ENCODE measurements at places on chromosomes 6 and 20. TPM values are rescaled to one million over a fixed set of nuclear protein-coding genes. Genes with fewer than 3 reads are reported as not detected.

RAET1L gene
- total RNA-seq, result 1.2 TPM

MUC22 gene
- not detected for total RNA-seq

SLC22A16 gene
- total RNA-seq, result not detected

FAM209A gene
- 0.42 TPM for total RNA-seq

CCR6 gene
- not detected for total RNA-seq

SOX4 gene
- total RNA-seq, result 12.9 TPM

MAPK13 gene
- 6.8 TPM for total RNA-seq

BPIFB2 gene
- not detected for total RNA-seq

GHRH gene
- not detected for total RNA-seq

RIPOR2 gene
- 4.9 TPM for total RNA-seq

PRPH2 gene
- total RNA-seq, result not detected

C6orf58 gene
- not detected for total RNA-seq

- no peak for DNase-seq
These were observed 3.2 kb upstream of the REPS1 start for GRCh38 chr6:138991206-138991605.

GRCh38 chr6:146582857-146583256, 15.9 kb upstream of the ADGB start:
- DNase-seq, result peak; percentile 54

DNA sequence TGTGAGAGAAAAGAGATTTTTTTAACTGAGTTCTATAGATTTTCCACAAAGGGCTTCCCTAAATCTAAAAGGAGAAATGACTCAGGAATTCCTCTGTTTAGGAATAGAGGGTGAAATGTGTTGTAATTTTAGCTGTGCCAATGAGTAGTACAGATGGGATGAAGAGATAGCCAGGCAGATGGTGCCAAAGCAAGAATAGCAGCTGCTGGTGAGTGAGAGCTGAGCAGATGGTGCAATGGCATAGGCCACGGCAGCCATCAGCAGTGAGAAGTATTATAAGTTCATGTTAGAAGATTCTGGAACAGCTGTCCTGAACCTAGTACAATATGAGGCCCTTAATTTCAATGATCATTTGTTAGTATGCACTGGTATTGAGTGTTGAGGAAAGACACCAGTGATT, 40.2 kb upstream of the CRISP1 start:
- peak; percentile 53 for DNase-seq

GRCh38 chr6:5840734-5841390, 165.9 kb downstream of the NRN1 start:
- DNase-seq, result no peak

DNA sequence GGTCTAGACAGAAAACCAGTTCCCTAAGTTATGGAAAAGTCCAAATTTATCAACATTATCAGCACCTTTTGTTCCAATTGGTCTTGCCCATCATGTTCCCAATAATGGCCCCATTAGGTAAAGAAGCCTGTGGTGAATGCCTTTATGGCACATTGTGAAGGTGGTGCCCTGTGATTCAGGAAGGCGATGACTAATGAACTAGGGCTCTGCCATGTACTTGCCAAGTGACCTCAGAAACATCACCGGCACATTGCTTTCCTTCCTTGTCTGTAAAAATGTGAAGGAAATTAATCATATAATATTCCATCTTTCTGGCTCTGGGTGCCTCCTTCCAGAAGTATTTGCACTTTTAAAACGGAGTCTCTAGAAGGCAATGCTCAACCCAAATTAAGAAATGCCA, 132.3 kb downstream of the UNC5CL start:
- peak; percentile 89 for DNase-seq

DNA sequence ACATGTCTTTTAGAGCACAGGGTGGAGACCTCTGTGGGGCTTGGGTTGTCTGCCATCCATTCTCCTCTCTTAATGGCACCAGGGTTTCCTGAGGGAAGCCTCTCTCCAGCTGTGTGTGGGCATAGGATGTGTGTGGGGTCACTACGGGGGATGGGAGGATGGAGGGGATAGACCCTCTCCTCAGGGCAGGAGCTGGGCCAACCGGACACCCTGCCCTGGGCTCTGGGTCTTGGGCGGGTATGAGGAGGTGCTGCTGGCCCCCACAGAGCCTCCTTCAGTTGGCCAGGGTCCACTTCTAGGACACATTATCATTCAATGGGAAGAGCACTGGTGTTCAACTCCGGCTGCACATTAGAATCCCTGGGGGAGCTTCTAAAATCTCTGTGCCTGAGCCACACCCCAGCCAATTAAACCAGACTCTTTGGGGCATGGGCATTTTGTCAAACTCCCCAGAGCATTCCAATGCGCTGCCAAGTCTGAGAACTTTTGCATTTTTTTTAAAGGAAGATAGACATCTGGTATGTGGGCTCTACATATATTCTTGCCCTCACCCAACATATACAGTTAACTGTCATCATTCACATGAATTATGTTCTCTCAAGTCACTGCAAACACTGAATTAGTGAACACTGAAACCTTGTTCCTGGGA, 38.5 kb downstream of the TRAM2 start:
- peak; percentile 44 for DNase-seq

DNA sequence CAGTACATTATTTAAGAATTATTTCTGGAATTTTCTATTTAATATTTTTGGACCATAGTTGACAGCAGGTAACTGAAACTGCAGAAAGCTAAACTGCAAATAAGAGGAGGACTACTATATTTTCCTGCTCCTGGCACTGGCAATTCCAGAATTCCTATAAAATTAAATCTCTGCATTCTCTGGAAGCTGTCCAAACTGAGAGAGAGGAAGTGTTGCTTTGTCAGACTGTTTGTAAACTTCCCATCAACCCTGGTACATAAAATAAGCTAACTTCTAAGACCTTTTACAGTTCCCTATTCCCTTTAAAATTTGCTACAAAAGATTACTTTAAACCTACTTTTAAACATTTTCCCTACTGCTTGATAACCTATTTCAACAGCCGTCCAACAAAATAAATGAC, 196.1 kb upstream of the RUNX2 start:
- DNase-seq, result no peak

DNA sequence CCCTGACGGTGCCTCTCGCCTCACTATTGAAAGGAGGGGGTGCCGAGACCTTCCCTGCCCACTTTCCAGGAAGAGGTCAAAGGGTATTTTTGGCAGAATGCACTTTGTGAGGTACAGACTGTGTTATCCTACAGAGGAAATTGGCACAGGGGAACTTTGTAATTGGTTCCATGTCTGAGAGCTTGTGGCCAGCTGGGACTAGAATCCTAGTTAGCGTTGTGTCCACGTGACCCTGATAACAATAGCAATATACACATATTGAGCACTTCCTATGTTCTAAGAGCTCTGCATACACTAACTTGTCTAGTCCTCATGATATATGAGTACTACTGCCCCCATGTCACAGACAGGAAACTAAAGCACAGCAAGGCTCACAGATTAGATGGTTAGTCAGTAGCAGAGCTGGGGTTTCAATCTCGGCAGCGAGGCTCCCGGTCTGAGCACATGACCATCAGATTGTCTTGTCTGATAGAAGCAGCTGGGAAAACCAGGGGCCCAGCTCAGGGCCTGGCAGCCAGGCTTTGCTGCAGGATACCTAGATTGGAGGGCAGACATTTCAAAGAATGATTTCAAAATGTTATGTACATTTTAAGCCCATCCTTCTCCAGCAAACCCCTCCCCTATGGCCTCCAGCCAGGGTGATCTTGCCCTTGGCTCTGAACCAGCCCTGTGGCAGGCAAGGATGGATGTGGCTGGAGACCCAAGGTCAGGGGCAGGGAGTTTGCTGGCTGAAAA, 1.4 kb downstream of the MAPK13 start:
- peak; percentile 67 for DNase-seq

- DNase-seq, result no peak
These were observed 3.9 kb upstream of the SLC22A3 start for GRCh38 chr6:160344271-160344670.

DNA sequence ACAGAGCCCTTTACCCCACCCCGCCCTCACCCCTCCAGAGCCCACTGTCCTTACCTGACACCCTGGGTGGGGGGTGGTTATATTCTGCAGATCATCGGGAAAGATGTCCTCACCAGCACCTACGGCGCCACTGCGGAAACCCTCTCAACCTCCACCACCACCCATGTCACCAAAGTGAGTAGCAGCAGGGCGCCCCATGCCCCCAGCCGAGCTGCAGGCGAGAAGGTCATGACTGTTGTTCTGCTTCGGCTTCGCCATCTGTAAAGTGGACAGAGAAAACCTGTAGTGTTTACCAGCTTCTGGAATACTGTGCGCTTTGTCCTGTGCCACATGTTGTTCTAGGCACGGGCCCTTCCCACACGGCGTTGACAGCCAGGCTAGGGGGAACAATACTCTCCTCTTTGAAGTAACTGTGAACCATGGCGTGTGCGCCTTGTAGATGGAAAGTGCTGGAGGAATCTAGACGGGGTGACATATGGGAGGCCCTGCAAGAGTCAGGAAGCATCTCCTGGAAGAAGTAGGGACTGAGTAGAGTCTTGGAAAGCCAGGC, 16.5 kb upstream of the AAR2 start:
- no peak for DNase-seq

DNA sequence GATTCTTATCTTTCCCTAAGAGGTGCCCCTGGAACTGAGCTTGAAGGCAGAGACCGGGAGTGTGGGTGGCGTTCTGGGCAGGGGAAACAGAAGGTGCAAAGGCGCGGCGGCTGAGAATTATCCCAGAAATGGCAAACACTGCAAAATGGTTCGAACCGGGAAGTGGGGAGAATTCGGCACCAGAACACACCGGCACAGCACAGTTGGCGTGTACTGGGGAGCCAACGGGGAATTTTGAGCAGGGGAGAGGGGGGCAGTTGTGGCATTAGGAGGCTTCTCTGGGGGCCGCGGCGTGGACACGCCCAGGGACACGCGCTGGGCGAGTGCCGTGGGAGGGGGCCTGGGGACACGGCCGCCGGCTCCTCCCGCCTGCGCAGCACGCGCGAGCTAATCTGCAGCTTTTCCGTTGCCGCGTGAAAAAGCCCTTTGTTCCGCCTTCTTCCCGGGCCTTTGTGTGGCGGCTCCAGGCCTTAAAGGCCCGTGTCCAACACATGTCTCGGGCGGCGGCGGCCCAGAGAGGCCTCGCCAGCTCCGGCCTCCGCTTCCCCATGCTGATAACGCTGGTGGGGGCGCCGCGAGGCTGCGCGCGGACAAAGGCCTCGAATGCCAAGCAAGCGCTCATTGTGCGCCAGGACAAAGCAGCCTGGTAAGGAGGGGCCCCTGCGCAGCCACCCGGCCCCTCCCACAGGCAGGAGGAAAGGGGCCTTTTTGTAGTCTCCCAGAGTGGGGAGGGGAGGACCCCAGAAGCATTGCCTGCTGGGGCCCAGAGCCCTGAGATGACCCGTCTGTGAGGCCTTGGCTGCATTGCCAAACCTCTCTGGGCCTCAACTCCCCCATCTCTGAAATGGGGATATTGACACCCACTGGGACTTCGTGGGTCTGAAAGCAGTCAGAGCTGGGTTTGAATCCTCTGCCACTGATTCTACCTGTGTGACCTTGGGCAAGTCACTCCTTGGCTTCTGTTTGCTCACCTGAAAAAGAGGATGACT, 82.8 kb downstream of the CD40 start:
- no peak for DNase-seq

DNA sequence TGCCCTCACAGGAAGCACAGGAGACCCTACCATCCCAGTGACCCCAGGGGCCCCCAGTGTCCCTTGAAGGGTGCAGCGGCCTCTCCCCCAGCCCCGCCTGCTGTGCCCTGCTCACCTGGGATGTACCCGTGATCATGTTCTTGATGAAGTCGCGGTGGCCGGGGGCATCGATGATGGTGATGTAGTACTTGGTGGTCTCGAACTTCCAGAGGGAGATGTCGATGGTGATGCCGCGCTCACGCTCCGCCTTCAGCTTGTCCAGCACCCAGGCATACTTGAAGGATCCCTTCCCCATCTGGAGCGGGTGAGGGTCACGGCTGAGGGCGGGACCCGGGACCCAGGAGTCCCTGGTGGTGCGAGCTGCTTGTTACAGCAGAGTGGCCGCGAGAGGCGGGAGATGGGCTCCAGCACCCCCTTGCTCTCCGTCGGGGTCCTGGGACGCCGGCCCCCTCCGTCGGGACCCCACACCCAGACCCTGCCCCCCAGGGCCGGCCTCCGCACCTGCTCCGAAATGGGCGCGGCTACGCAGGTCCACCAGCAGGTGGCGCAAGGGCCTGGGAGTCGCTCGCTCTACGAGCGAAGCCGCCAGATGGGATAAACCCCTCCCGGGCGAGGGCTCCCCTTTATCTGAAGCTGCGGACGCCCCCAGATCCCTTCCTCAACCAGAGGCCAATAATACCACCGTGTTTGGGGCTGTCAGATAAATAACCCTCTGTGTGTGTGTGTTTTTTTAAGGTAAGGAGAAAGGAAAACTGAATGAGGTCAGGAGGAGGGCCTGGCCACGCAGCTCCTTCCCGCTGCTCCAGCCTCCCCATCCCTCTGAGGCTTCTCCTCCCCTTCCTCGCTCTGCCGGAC, 2.9 kb downstream of the EEF1A2 start:
- peak; percentile 67 for DNase-seq

DNA sequence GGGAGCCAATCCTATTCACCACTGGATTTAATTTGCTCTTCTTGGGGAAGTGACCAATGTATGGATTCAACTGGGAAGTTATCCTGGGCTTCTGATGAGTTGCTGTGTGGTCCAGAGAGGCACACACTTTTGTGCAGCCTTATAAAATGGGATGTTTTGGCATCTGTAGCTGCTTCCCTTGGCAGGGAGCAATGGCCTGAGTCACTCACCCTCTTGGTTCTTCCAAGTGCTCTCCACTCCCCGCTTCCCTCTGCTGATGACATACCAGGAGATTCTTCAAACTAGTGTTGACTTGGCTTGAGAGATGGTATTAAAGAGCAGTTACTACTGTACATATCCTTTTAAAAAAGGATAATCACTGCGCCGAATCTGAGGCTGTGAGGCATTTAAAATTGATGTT, 105.8 kb downstream of the JARID2 start:
- DNase-seq, result peak; percentile 82

GRCh38 chr6:11950109-11950508, 62.0 kb upstream of the HIVEP1 start:
- no peak for DNase-seq

GRCh38 chr6:40398810-40399477, 188.2 kb downstream of the LRFN2 start:
- no peak for DNase-seq

- DNase-seq, result peak; percentile 60
These were observed 20.4 kb upstream of the BPIFB1 start for GRCh38 chr20:33262658-33263065.

DNA sequence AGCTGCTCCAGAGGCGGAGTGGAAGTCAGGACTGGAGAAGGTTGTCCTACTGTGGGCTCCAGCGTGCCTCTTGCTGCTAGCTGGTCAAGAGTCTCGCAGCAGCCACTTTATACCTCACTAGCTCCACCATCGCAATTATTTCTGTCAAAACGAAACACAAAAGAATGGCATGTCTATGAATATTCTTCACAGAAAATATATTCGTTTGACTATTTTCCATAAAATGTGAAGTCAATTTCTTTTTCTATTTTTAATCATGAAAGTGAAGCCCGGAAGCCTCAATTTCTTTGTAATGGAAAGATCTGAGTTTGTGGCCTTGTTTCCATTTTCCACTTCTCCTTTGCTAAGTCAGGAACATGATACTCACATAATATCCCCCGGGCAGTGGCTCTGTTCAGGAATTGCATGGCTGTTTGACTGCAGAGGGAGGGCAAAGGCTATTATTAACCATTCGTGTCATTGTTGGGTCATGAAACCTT, 51.7 kb downstream of the DTD1 start:
- DNase-seq, result no peak

- DNase-seq, result no peak
These were observed 149.4 kb upstream of the MLIP start for GRCh38 chr6:53961679-53962370.

- DNase-seq, result peak; percentile 32
These were observed 77.2 kb upstream of the MC3R start for GRCh38 chr20:56171087-56172012.

GRCh38 chr6:168060521-168060931, 18.5 kb downstream of the FRMD1 start:
- DNase-seq, result peak; percentile 74

GRCh38 chr6:137798846-137799245, 68.2 kb upstream of the TNFAIP3 start:
- no peak for DNase-seq
